ENCODE measurements at places on chromosomes 7 and 10.

GRCh38 chr10:78726171-78726570 lies 342.6 kb upstream of the ZMIZ1 start:
- H3K36me3 ChIP-seq: no peaks in the 10 kb centered on the region
- no peak for DNase-seq
- peaks cover 16% of the 10 kb centered on the region for H3K4me1 ChIP-seq
- H3K4me3 ChIP-seq: no peak overlapping the region
- no peaks in the 10 kb centered on the region for H3K27me3 ChIP-seq

GRCh38 chr10:133309100-133309719 lies 496 bp downstream of the ZNF511 start:
- peak; percentile 92 for DNase-seq
- no peaks in the 10 kb centered on the region for H3K36me3 ChIP-seq
- peak overlapping the region; percentile 81 for H3K27ac ChIP-seq
- peak overlapping the region; percentile 77 for H3K4me3 ChIP-seq

GRCh38 chr10:92822964-92823363 lies 25.4 kb upstream of the EXOC6 start:
- H3K27ac ChIP-seq: no peak overlapping the region
- DNase-seq: no peak
- H3K27me3 ChIP-seq: no peaks in the 10 kb centered on the region

DNA sequence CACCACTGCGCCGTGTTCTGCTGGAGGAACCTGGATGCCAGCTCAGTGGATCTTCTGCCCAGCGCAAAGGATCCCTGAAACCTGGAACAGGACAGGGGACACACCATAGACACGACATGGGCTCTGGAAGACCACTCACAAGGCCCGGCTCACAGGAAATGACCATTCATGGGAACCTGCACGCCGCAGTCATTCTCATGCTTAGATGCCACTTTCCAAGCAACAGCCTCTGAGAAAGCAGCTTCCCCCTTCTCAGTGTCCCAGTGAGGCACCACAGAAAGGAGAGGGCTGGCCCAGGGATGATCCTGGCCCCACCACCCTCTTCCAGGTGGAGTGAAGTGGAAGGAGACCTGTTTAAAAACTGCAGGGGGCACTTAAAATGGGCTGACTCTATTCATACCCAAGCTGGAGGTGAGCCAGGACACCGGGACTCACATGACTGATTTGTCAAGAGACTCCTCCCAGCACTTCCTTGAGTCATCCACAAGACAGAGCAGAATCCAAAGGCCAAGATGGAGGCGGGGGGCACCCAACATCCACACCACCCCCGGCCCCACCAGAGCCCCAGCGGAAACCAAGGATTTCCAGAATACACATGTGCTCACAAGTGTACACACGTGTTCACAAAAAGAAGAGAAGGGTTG lies 11.2 kb downstream of the CTBP2 start:
- H3K27me3 ChIP-seq: no peaks in the 10 kb centered on the region
- no peak overlapping the region for H3K4me3 ChIP-seq
- H3K4me1 ChIP-seq: peaks cover 91% of the 10 kb centered on the region
- DNase-seq: peak; percentile 77

DNA sequence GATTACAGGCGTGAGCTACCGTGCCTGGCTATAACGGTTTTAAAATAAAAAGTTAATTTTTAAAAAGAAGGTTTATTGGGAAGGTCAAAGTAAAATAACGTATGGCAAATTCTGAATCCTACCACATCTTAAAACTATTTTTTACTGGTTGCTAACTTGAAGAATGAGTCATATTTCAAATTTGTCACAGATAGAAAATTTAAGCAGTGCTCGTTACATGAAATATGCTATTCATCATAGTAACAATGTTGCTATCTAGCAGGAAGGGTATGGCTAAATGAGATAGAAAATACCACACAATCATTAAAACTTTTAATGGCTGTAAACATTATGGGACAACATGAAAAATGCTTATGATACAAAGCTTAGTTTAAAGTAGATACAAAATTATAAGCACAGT lies 500.5 kb downstream of the PHTF2 start:
- no peak overlapping the region for H3K27ac ChIP-seq
- H3K36me3 ChIP-seq: no peaks in the 10 kb centered on the region
- H3K27me3 ChIP-seq: no peaks in the 10 kb centered on the region
- DNase-seq: no peak
- no peaks in the 10 kb centered on the region for H3K4me1 ChIP-seq
- no peak overlapping the region for H3K4me3 ChIP-seq

GRCh38 chr10:112294169-112294568 lies 11.0 kb downstream of the TECTB start:
- no peaks in the 10 kb centered on the region for H3K27me3 ChIP-seq
- DNase-seq: no peak
- H3K27ac ChIP-seq: no peak overlapping the region

GRCh38 chr10:100109670-100110069 lies 28.0 kb upstream of the CPN1 start:
- H3K4me1 ChIP-seq: no peaks in the 10 kb centered on the region
- H3K27ac ChIP-seq: no peak overlapping the region

DNA sequence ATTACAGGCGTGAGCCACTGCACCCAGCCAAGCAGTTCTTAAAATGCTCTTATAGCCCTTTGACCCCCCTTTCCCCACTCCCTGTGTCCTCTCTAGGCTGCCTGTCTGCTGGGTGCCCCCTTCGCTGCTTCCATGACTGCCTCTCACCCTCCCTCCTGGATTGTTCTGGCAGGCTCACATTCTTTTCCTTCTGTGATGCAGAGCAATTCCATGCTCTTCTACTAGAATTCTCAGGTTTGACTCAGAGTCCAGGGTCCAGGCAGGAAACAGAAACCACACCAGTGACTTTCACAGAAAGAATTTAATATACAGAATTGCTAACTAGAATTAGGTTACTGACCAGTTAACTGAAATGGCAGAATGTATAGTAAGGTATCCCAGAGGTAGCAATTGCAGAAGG lies 244.8 kb downstream of the BAMBI start:
- H3K36me3 ChIP-seq: no peaks in the 10 kb centered on the region
- H3K4me3 ChIP-seq: no peak overlapping the region
- no peaks in the 10 kb centered on the region for H3K4me1 ChIP-seq

DNA sequence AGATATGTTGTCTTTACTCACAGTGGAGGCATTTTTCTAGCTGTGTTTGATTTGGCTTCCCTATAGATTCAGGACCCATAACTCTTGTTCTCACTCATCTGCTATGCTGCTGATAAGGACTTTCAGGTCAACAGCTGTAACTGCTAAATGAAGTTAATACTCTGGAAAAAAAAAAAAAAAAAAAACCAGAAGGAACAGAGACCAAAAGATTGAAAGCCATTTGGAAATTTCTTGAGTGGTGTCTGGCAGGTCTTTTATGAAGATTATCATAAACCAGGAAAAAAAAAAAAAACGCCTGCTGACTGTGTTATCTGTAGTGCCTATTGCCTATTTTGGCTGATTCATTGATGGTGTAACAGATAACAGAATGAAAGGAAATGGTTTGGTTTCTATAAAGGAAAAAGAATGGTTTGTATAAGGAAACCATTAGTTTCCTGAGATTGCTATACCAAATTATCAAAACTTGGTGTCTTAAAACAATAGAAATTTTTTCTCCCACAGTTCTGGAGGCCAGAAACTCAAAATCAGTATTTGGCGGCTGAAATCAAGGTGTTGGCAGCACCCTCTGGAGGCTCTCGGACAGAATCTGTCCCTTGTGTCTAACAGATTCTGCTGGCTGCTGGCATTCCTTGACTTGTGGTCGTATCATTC lies 60.5 kb upstream of the BET1 start:
- no peak overlapping the region for H3K4me3 ChIP-seq
- H3K27ac ChIP-seq: no peak overlapping the region
- no peaks in the 10 kb centered on the region for H3K27me3 ChIP-seq

- no peak overlapping the region for H3K4me3 ChIP-seq
- H3K4me1 ChIP-seq: peaks cover 13% of the 10 kb centered on the region
- H3K36me3 ChIP-seq: peaks cover 25% of the 10 kb centered on the region
- DNase-seq: no peak
Measured at GRCh38 chr10:97450828-97451227, 4.9 kb downstream of the ZDHHC16 start.

DNA sequence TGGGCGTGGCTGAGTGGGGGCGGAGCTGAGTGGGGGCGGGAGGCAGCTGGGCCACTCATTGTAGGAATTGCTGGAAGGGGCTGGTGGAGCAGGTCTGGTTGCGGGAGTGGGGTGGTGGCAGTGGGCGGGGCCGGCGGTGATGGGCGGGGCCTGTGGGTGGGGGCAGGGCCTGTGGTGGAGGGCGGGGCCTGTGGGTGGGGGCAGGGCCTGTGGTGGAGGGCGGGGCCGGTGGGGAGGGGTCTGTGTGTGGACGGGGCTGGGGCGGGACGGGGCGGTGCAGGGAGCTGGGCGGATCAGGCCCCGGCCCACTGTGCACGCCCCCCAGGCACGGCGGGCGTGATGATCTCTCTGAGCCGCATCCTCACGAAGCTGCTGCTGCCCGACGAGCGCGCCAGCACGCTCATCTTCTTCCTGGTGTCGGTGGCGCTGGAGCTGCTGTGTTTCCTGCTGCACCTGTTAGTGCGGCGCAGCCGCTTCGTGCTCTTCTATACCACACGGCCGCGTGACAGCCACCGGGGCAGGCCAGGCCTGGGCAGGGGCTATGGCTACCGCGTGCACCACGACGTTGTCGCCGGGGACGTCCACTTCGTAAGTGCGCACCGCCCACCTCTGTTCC lies 14.0 kb downstream of the SLC29A4 start:
- no peak for DNase-seq
- no peak overlapping the region for H3K4me3 ChIP-seq
- no peaks in the 10 kb centered on the region for H3K4me1 ChIP-seq
- H3K27me3 ChIP-seq: no peaks in the 10 kb centered on the region

GRCh38 chr7:23260371-23260770 lies 13.8 kb downstream of the GPNMB start:
- no peak for DNase-seq
- no peak overlapping the region for H3K4me3 ChIP-seq
- no peaks in the 10 kb centered on the region for H3K27me3 ChIP-seq
- H3K27ac ChIP-seq: no peak overlapping the region
- H3K36me3 ChIP-seq: no peaks in the 10 kb centered on the region

DNA sequence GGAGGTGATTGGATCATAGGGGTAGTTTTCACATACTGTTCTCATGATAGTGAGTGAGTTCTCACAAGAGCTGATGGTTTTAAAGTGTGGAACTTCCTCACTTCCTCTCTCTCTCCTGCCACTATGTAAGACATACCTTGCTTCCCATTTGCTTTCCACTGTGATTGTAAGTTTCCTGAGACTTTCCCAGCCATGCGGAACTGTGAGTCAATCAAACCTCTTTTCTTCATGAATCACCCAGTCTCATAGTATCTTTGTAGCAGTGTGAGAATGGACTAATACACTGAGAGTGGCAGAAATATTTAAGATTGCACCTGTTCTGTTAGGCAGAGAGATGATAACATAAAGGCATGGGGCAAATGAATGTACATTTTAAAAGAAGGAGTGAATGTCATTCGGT lies 507.8 kb downstream of the SORCS3 start:
- H3K36me3 ChIP-seq: no peaks in the 10 kb centered on the region
- no peak overlapping the region for H3K27ac ChIP-seq
- H3K27me3 ChIP-seq: no peaks in the 10 kb centered on the region
- DNase-seq: no peak
- H3K4me3 ChIP-seq: no peak overlapping the region

DNA sequence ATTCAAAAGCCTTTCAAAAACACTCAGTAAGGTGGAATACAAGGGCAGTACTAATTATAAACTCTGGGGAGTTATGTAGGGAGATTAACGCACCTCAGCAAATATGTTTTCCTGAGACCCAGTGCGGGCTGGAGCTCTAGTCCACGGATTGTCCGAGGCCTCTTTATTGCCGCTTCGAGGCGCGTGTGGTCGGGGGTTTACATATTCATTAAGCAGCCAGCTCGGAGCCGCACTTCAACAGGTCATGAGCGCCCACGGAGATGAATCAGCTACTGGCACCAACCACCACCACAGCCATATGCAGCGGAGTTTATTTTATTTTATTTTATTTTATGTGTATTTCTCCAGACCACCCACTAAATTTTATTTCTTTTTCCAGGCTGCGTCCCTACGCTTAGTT lies 195.9 kb upstream of the ADARB2 start:
- no peaks in the 10 kb centered on the region for H3K27me3 ChIP-seq
- DNase-seq: no peak
- no peak overlapping the region for H3K4me3 ChIP-seq
- no peaks in the 10 kb centered on the region for H3K4me1 ChIP-seq
- H3K36me3 ChIP-seq: no peaks in the 10 kb centered on the region
- no peak overlapping the region for H3K27ac ChIP-seq

GRCh38 chr7:34087892-34088891 lies 182.9 kb downstream of the BMPER start:
- H3K36me3 ChIP-seq: no peaks in the 10 kb centered on the region
- no peak overlapping the region for H3K4me3 ChIP-seq
- H3K4me1 ChIP-seq: peaks cover 7% of the 10 kb centered on the region
- no peaks in the 10 kb centered on the region for H3K27me3 ChIP-seq
- DNase-seq: no peak
- no peak overlapping the region for H3K27ac ChIP-seq

DNA sequence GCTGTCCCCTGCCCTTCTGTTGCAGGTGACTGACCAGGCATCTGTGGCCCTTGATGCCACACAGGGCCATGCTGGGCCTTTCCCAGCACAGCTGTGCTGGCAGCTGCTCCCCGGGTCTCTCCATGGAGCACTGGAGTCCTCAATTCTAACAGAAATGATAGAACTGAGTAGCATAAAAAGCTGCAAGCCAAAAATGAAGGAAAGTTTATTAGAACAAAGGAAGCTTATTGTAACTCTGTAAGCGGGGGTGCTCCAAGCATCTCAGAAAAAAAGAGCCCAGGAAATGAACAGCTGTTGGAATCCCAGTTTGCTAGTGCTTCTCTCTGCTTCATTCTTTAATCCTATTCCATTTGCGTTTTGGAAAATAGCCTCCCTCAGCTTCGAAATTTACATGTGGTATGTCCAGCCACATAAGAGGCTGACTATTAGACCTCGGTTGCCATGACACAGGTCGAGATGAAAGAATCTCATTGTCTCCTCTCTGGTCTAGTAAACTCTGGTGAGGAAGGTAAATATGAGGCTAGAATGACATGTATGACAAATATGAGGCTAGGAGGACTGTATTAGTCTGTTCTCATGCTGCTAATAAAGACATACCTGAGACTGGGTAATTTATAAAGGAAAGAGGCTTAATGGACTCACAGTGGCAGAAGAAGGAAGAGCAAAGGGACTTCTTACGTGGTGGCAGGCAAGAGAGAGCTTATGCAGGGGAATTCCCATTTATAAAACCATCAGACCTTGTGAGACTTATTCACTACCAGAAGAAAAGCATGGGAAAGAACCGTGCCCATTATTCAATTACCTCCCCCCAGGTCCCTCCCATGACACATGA lies 23.7 kb downstream of the EPDR1 start:
- peaks cover 52% of the 10 kb centered on the region for H3K4me1 ChIP-seq
- no peak for DNase-seq
- peak overlapping the region; percentile 74 for H3K27ac ChIP-seq
- no peak overlapping the region for H3K4me3 ChIP-seq
- H3K27me3 ChIP-seq: no peaks in the 10 kb centered on the region

GRCh38 chr7:41476460-41476803 lies 226.5 kb downstream of the INHBA start:
- DNase-seq: no peak
- no peak overlapping the region for H3K27ac ChIP-seq
- H3K4me1 ChIP-seq: no peaks in the 10 kb centered on the region
- no peaks in the 10 kb centered on the region for H3K36me3 ChIP-seq
- H3K4me3 ChIP-seq: no peak overlapping the region

Data from gastrocnemius medialis (tissue), 4 donors.